ENCODE measurements at places on chromosomes 12 and 14.

DNA sequence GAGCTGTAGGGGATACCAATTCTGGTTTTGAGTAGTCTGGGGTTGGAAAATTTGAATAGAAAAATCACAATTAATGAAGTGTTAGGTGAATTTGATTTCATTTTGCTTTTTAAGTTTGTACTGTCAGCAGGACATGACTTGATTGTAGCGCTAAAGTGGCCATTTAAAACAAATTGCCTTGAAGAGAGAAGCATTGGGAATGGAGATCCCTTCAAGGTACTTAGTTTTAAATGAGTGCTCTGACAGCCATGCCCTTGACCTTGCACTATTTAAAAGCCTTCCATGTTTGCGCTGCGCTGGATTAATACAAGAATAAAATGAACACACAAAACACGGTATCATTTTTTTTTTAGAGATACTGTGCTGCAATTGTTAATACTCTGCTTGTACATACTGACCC is 345.9 kb downstream of the NAV3 start:
- no peak for DNase-seq

DNA sequence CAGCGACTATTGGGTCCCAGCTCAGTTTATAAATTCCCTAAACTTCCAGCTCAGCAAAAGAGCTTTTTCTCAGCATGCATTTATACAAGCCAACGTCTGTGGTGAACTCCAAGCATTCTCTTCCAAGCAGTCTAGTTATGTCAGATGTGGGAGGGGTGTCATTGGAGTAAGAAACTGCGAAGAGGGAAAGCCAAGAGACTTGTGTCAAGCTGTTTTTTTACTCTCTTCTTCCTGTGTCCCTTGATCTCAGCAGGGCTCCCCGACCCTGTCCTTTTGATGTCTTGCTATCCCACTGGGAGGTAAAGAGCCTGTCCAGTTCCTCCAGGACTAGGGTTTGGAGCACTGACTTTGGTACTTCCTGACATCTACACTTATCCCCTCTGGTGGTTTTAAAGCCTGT is 69.0 kb downstream of the PPM1H start:
- DNase-seq, result no peak

GRCh38 chr12:57479376-57480115 is at the start of gene ARHGAP9:
Gene ARHGAP9 (minus strand): TSS chr12:57479866. CDS start chr12:57479406, 460 bp downstream.
- no peak for DNase-seq

- DNase-seq, result no peak
These were observed 82.4 kb downstream of the ZFC3H1 start for GRCh38 chr12:71581206-71581605.

GRCh38 chr12:203462-204260 is 10.3 kb downstream of the SLC6A12 start:
- peak; percentile 12 for DNase-seq

DNA sequence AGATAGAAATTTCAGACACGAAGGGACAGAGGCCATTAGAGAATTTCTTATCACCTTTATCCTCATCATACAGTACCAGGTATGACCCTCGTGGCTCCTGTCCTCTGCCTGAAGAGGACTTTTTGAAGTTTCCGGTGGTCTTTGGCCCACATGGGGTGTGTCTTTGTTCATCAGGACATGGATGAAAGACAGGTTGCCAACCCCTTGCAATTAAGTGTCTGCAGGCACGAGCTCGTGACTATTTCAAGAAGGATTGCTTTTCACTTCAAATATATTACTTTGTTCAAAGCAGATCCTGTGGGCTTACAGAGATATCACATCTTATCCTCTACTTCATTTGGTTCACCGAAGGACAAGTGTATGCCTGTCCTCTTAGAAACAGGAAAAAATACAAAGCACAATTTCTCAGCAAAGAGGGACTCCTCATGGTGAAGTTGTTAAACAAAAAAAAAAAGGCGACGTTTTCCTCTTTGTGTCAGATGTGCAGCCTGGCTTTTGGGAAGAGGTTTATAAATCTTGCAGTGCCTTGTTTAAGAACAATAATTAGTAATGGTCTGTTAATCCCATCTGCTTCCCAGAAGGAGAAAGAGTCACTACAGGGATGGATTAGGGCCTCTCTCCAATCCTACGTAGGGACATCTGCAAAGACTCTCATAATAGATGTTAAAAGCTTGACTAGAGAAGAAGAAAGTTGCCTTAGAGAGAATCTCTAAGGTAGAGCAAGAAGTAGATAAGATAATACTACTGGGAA is 13.5 kb upstream of the FAM234B start:
- DNase-seq, result no peak

DNA sequence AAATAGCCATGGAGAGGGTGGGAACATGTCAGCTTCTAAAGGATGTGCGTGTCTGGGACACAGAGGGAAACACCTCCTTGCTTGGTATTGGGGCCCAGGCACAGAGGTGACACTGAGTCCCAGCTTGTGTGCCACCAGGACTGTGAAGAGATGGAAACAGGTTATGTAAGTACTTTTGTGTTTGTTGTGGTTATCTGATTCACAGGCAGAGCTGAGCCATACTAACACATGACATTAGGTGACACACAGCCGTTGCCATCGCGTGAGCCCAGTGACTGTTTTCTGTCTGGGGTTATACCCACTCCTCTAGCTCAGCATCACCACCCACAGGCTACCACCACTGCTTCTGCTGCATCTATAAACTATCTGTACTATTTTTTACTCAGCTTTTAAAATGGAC is 12.1 kb upstream of the FLVCR2 start:
- no peak for DNase-seq

DNA sequence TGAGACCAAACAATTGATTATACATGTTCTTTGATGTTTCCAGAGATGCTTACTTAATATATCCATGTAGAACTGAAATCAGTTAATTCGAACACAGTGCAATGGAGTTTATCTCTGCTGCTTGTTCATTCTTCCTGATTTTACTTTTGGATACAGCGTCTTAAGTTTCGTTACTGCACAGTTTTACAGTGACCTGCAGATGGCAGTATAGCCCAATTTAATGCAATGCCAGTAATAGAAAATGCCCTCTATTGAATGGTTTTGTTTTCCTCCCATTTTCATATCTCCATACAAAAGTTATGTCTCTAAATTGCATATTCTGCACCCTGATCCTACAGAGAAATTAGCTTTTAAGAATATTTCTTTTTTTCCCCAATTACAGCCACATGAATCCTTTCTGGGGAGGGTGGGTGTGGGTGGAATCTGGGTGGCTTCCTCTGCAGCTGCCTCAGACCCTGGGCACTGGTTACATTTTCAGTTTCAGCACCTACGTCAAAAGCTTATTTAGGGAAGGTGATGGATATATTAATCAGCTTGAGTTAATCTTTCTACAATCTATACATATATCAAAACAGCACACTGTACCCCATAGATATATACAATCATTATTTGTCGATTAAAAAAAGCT is 101.1 kb upstream of the DCD start:
- peak; percentile 50 for DNase-seq

GRCh38 chr12:41045509-41045908 is 142.6 kb upstream of the PDZRN4 start:
- no peak for DNase-seq

GRCh38 chr14:51501746-51502145 is 150.0 kb upstream of the FRMD6 start:
- no peak for DNase-seq

GRCh38 chr12:78797196-78797931 is 67.2 kb upstream of the SYT1 start:
- no peak for DNase-seq

DNA sequence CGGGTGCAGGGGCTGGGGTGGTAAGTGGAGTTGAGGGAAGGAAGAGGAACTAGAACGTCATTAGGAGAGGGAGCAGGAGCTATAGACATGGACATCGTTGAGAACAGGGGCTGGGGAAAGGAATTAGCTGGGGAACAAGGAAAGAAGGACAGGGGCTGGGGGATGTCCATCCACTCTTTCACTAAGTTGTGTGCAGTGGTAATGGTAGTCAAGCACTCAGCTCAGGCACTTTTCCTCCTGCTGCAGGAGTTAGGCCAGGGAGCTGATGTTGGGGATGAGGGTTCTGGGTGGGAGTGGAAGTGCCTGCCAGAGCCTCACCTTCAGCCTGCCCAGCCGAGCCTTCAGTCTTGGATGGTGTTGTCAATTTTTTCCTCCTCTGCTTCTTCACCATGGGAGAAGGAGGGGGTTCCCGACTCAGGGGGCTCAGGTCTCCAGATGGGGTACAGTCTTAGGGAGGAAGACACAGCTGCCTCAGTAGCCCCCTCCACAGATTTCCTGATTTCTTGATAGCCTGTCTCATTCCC is 9.2 kb downstream of the AGAP2 start:
- DNase-seq, result no peak

DNA sequence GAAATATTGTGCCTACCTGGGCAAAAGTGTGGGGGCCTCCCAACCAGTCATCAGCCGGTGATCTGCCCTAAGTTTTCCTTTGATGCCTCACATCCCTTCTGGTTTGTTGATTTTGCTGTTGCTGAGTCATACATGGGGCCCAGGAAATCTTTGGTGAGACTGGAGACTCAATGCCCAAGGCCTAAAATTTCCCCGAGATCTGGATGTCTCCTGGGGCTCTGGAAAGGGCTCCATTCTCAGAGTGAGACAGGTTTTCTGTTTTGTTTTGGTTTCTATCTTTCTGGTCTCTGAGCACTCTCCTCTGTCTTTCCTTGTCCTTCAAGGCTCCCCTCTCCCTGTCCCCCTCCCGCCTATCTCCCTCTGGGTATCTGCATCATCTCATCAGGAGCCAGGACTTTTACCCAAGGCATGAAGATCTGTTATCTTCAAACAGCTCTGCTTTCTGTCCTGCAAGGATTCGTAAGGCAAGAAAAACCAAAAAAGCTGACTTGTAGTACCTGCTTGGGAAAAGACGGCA is 152.8 kb upstream of the MAX start:
- DNase-seq, result peak; percentile 39

- no peak for DNase-seq
These were observed 237.9 kb upstream of the CCDC196 start for GRCh38 chr14:66248256-66248655.

DNA sequence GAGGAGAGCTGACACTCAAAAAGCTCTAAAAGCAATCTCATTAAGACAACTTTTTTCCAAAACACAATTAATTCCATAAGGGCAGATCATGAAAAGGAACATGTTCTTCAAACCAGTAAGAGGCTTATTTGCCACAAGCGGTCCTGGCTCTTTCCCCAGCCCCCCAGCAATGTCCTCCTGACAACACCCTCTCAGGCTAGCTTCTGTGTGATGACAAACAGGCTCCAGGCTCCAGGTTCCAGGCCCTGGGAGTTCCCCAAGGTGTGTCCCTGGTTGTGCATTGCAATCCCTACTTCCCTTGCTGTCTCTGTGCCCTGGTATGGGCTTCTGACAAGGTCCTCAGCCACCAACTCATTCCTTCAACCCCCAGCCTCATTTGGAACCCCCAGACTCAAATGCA is 8.9 kb downstream of the HVCN1 start:
- DNase-seq, result no peak

DNA sequence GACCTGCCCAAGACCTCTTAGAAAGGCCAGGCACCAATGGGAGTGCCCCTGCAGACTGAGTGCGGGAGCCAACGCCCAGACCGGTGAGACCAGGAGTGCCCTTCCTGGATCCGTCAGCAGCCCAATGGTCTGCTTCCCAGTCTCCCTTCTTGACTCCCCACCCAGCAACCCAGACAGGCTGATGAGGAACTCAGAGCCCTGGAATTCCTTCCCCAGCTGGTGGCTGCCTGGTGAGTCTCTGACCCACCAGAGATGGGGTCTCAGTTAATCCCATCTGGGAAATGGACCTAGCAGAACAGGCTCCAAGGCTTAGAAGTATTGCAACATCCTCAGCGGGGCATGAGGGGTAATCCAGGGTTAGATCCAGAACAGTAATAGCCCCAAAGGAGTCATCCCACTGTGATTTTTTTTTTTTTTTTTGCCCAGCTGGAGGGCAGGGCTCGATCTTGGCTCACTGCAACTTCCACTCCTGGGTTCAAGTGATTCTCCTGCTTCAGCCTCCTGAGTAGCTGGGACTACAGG is 1.5 kb upstream of the RASAL1 start:
- peak; percentile 5 for DNase-seq

- DNase-seq, result peak; percentile 36
These were observed 72.0 kb upstream of the DBX2 start for GRCh38 chr12:45122768-45123380.

DNA sequence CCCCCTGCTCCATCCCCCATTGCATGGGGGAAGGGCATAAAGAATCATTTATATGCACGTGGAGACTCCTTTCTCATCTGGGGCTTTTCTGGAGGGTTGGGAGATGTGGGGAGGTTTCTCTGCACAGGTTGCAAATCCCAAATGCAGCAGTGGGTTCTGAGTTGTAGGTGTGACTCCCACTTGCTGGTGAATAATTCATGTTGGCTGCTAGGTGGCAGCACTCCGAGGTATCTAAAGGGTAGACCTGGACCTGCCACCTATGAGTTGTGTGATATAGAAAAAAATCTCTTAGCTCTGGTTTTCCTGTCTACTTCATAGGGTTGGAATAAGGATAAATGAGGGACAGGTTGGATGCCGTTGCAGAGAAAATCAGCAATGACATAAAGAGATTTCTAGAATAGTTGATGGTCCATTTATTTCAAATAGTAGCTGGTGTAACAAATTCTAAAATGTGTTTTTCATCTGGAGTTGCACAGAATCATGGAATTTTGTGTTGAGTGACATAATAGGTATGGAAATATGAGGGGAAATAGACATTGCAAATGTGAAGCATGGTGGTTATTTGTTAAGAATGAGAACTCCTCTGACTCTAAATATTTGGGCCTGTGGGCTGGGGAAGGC is 4.6 kb downstream of the MARCHF9 start:
- no peak for DNase-seq

DNA sequence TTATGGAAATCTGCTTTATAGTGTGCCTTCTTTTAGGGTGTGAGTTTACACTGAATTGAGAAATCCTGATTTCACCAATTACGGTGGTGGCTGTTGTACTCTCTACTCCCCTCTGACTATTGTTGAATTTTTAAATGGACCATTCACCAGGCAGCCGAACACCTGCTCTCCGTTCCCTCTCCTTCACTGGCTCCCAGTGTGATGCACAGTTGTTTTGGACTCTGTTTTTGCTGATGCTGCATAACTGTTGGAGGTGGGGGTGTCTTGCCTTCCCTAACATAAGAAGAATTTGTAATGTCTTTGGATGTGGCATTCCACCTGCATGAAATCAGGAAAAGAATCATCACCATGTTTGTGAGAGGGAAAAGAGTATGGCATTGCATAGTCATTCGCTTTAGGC is 341.2 kb downstream of the SNAPC1 start:
- no peak for DNase-seq

DNA sequence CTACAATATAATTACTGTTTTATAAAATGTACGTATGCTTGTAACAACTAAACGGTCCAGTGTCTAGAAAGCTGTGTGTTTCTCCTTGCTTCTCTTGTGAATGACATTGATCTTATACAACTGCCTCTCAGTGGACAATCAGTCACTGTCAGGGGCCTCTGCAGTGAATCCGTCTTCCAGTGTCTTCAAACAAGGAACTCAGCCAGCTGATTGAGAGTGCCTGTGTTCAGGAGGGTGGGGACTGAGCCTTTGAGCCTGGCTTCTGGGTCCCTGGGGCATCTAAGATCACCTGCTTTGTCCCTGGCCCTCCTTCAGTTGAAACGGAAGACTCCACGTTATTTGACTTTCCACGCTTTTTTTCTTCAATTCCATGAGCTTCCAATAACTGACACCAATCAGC is 133.1 kb upstream of the SFSWAP start:
- no peak for DNase-seq
